ENCODE measurements at places on chromosomes 1 and 21. TPM values are rescaled to one million over a fixed set of nuclear protein-coding genes. Genes with fewer than 3 reads are reported as not detected.

Gene ACKR1
- 46.8 TPM for total RNA-seq

Gene GGPS1
- total RNA-seq, result 42.9 TPM

Gene TNFRSF9
- total RNA-seq, result not detected

Gene CRTC2
- total RNA-seq, result 18.5 TPM

Gene SLAMF7
- 0.14 TPM for total RNA-seq

Gene NLRP3
- total RNA-seq, result 1.4 TPM

Gene SLC37A1
- total RNA-seq, result 49.6 TPM

DNA sequence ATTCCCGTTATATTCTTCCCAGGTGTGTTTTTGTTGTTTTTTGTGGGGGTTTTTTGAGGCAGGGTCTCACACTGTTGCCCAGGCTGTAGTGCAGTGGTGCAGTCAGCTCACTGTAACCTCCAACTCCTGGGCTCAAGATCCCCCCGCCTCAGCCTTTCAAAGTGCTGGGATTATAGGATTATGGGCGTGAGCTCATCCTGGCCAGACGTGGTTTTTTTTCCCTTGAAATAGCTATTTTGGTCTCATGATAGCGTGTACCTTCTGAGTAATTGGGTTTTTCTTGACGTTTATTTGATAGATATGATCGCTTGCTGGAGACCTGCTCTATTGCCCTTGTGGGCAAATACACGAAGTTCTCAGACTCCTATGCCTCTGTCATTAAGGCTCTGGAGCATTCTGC, 17.6 kb downstream of the CTPS1 start:
- no peak for DNase-seq

DNA sequence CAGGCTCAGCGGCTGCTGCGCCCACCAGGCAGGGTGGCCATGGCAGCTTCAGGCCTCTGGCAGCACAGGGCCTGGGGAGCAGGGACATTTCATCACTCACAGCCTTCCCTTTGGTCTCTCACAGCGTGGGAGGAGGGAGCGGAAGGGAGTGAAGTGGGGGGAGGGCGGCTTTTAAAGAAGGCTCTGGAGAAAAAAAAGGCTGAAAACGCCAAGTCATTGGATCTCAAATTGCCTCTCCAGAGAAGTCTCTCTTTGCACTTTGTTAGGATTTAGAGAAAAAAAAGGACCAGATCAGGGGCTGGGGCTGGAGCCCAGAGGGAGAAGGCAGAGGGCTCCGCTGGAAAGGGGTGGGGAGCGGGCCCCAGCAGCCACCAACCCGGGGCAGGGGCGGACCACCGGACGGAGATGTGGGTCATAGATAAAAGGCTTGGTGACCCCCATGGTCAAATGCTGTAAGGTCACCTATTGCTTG, 209.9 kb downstream of the GRIK3 start:
- no peak for DNase-seq

- DNase-seq, result no peak
Measured at GRCh38 chr1:211522804-211523203, 30.8 kb upstream of the RD3 start.

GRCh38 chr1:23548704-23549143, 10.6 kb downstream of the ID3 start:
- no peak for DNase-seq

DNA sequence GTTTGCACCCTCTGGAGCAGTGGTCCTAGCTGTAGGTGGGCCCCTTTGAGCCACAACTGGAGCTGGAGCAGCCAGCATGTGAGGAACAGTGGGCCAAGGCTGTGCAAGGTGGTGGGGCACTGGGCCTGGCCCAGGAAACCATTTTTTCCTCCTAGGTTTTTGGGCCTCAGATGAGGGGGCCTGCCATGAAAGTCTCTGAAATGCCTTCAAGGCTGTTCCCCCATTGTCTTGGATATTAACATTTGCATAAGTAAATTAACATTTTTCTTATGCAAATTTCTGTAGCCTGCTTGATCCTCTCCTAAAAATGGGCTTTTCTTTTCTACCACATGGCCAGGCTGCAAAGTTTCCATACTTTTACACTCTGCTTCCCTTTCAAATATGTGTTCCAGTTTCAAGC, 212.0 kb downstream of the NTNG1 start:
- DNase-seq, result no peak

GRCh38 chr1:204266504-204267034, 52.8 kb upstream of the GOLT1A start:
- no peak for DNase-seq

- DNase-seq, result no peak
Measured at GRCh38 chr1:4268262-4268888, 368.3 kb upstream of the C1orf174 start.

GRCh38 chr1:180524915-180525714, 22.7 kb upstream of the ACBD6 start:
- DNase-seq, result no peak

DNA sequence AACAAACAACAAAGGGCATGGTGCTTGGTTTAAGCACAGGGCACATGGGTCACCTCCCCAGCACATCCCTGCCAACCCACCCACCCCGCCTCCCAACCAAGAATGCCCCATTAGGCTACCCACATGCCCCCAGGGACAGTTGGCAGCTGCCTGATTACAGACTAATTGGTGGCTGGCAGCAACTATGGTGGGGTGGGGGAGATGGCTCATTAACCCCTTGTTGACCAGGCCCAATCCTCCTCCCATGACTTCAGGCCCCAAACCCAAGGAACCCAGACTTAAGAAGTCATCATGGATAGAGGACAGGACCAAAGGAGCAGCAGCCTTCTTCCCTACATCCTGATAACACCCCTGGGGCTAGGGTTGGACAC, 1.3 kb downstream of the RIMS3 start:
- no peak for DNase-seq

GRCh38 chr1:44947774-44948311, 38.6 kb downstream of the EIF2B3 start:
- no peak for DNase-seq

DNA sequence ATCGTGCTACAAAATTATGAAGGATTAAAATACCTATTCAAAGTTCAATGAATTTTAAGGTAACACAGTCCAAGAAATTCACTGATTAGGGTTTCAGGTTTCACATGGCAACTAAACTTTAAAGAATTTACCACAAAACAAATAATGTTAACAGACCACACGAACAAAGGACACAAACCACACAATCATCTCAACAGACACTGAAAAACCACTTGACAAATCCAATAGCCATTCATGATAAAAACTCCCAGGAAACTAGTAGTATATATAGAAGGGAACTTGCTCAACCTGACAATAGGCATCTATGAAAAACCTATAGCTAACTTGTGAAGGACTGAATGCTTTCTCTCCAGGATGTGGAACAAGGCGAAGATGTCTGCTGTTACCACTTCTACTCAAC, 21.1 kb upstream of the SH2D5 start:
- no peak for DNase-seq

- DNase-seq, result no peak
Measured at GRCh38 chr1:26570287-26570686, 40.7 kb downstream of the RPS6KA1 start.

DNA sequence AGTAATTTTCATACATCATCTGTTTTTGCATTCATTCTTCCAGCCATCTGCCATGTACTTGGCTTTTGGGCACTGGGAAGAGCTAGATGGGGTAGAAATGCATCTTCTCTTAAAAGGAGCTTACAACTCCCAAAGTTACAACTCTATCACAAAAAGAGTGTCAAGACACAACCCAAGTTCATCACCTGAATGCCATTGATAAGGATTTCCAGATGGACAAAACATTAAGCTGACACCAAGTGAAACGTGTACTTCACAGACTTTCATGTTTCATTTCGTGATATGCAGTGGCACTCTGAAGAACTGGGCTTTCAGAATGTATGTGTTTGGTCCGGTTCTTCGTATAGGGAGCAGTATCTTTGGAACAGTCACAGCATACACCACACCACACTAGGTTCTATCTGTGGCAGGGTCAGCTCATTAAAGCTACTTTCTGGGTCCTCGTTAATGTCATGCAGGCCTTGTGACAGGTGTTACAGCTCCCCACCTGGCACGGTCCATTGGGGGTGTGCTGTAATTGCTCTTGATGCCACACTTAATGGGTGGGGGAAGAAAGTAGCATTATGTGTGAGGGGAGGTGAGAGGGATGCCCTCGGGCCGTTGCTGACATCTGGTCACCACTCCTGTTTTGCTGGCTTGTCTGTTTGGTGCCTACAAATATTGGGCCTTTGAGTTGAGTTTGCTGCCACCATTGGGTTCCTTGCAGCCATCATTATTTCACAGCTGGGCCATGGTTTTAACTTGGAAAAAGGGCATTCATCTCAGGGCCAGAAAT, 164.9 kb downstream of the NFIA start:
- DNase-seq, result no peak

GRCh38 chr1:7149080-7149838, 364.0 kb downstream of the CAMTA1 start:
- no peak for DNase-seq

- no peak for DNase-seq
Measured at GRCh38 chr1:116279715-116280114, 93.3 kb upstream of the ATP1A1 start.

DNA sequence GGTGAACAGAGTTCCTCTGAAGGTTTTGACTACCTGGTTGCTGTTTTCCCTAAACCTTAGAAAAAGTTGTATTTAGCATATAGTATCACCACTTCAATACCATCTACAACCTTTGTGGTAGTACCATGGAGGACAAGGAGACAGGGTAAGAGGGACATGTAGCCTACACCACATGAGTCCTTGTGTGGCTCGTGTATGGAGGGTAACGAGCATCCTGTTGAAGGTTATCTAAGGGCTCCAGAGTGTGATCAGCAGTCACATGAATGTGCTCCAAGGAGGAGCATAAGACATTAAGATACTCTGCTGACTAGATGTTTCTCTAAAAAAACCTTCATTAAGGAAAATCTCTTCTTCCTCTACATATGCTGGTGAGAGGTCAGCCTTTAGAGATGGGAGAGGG, 67.3 kb downstream of the VCAM1 start:
- DNase-seq, result no peak

DNA sequence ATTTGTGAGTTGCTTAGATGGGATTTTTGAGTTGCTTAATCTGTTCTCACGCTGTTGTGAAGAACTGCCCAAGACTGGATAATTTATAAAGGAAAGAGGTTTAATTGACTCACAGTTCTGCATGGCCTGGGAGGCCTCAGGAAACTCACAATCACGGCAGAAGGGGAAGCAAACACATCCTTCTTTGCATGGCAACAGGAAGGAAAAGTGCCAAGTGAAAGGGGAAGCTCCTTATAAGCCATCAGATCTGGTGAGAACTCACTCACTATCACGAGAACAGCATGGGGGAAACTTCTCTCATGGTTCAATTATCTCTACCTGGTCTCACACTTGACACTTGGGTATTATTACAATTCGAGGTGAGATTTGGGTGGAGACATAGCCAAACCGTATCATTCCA, 10.3 kb downstream of the CLIC6 start:
- no peak for DNase-seq

DNA sequence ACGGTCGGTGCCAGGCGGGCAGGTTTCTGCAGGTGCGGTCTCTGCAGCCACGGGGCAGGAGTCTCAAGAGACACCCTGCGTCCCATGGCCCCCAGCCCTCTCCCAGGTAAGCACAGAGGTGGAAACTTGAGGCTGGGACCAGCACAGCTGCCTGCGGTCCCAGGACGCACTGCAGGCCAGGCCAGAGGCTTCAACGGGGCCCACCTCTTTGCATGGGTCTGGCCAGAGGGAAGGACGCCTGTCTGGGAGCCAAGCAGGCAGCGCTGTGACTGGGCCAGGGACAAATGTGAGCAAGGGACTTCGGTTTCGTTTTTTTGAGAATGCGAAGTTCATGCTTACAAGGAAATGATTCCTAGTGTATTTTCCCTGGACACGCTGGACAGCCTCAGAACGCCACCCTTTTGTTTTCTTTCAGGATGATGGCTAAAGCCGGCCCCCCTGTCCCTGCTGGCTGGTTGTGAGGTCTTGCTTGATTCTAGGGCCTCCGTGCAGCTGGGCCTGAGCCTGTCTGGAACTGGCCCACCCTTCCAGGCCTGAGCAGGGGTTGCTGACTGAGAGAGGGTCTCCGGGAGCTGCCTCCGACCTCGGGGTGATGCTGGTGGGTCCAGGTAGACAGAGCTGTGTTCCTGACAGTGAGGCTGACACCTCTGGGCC, 38.3 kb downstream of the MORN1 start:
- peak; percentile 72 for DNase-seq

GRCh38 chr21:40143822-40144525, 276.7 kb downstream of the PCP4 start:
- peak; percentile 53 for DNase-seq

- DNase-seq, result no peak
Measured at GRCh38 chr1:246083416-246083815, 423.7 kb downstream of the SMYD3 start.

- DNase-seq, result no peak
Measured at GRCh38 chr1:199758626-199759255, 268.8 kb upstream of the NR5A2 start.

GRCh38 chr1:84379138-84379916, 19.0 kb upstream of the DNASE2B start:
- DNase-seq, result no peak

Data from prostate gland (tissue), 2 donors.